Cardiac fibroblast (primary cell): ENCODE measurements at places on chromosomes 6 and 20.

GRCh38 chr6:26234421-26235301 lies 130.3 kb upstream of the BTN3A2 start:
- DNase-seq, result peak; percentile 91

DNA sequence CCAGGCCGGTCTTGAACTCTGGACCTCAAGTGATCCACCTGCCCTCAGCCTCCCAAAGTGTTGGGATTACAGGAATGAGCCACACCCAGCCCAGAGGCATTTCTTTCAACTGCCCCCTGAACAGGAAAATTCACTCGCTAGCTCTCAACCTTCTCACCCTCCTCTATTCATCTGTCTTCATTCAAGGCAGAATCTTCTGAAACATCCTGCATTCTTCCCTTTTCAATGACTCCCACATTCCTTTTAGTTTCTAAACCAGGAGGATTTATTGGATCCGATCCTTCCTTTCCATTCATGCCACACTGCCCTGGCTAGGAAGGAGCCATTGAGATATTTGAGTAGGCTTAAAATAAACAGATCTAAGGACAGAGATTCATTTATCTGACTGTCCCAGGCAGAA lies 52.9 kb downstream of the C6orf52 start:
- no peak for DNase-seq

DNA sequence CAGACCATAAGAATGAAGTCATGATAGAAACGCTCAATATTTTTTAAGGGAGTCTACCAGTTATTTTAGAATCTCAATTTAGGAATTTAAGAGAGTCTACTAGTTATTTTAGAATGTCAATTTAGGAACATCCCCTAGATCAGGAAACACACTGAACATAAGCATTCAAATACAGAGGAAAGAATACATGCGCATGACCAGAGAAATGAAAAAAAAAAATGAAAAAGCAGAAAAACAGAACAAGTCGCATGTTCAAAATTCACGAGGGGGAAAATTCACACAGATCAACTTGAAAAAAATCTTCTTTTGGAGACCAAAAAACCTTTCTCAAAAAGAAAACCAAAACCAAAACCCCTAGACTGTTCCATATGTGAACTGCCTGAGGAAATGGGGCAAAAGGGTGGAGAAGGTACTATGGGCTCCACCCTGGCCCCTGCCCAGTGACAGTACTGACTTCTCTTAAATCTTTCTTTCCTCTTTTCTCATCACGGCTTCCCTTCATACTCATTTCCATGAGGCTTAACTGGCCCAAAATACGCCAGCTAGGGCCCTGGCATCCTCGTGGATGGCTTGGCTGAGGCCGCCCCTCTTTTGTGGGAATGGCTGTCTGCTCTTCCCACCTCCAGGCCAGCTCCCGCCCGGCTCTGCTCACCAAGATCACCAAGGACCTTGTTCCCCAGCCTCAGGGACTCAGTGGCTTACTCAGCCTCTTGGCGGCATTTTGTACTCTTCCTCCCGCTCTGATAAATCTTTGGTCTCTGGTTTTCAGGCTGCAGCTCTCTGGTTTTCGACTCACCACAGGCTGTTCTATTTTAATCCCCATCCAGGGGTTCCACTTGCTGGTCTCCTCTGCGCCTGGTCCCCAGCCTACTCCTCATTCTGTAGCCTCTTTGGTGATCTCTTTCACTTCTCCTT lies 11.2 kb downstream of the ZBTB2 start:
- no peak for DNase-seq

GRCh38 chr20:49642816-49643215 lies 70.9 kb downstream of the B4GALT5 start:
- no peak for DNase-seq

GRCh38 chr6:117512056-117512828 lies 29.8 kb downstream of the DCBLD1 start:
- DNase-seq, result no peak

DNA sequence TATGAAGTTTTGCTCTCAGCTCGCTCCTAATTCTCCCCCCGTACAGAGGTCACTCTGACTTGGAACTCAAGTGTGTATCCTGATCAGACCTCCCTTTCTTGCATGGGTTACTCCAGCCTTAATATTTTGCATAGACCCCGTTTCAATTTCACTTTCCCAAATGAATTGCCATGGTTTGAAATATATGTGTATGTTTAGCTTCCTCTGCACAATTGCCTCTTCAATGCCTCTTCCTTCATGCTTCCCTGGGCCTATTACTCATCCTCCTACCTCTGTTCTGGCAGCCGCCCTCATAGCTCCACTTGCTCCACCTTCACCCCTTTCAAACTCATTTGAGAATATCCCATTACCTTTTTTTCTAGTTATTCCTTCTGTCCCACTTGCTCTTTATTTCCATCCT lies 90.0 kb upstream of the SAMD5 start:
- DNase-seq, result no peak

DNA sequence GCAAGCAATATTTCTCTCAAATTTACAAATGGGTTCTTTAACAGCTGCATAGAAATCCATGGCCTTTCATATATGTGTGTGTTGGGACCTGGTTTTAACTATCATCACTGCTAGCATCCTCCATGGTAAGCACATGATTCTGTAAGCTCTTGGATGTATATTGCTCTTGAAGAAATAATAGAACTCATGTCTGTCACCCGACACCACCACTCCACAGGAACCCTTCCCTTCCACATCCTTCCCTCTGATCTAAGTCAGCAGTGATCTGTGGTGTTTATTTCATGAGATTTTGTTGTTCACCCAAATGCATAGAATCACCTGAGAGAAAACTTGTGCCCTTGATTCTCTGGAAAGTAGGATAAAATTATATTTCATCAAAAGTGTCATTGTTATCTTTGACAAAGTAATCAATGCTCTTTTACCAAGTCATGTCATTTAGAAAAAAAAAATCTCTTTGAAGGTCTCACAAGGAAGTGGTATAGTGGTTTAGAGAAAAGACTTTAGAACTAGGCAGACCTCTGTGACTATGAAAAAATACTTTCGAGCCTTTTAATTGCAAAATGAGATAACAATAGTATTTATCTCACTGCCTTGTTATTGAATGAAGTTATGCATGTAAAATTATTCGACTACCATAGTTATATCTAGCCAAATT lies 649.8 kb upstream of the SLC35B3 start:
- DNase-seq, result no peak

DNA sequence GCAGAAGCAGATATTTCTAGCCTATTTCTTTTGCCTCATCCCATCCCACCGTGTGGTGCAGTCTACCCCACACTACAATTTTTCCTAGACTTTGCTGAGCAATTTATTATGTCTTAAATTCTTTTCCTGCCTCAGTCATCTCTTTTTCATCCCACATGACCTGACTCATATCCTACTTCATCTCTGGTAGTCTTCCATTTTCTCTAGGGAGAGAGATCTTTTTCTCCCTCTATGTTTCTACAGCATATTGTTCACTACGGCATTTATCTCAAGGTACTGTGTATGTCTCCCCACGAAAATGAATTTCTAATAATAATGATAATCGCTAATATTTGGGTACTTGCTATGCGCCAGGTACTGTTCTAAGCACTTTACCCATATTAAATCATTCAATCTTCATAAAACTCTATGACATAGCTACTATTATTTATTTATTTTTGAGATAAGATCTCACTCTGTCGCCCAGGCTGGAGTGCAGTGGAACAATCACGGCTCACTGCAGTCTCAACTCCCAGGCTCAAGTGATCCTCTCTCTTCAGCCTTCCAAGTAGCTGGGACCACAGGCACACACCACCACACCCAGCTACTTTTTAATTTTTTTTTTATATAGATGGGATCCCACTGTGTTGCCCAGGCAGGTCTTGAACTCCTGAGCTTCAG lies 15.6 kb downstream of the PDSS2 start:
- DNase-seq, result no peak

DNA sequence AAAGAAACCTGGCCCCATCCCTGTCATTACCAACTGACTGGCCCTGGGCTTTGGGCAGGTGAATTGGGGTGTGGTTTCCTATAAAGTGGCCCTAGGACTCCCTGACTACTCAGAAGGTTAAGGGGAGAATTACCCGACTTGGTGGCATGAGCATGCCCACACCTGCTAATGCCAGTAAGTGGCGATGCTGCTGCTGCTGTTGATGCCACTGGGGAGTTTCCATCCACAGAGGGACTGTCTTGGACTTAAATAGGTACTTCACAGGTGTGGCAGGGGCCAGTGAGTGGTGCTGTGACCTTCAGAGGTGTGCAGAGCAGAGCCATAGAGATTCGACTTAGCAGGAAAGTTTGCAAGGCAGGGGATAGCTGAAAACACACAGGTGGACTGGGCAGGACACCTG lies 32.6 kb upstream of the MDFI start:
- DNase-seq, result no peak

GRCh38 chr6:41502917-41503671 lies 43.1 kb upstream of the FOXP4 start:
- no peak for DNase-seq

- no peak for DNase-seq
Observed at GRCh38 chr6:134544737-134545136, 226.8 kb upstream of the SGK1 start.

DNA sequence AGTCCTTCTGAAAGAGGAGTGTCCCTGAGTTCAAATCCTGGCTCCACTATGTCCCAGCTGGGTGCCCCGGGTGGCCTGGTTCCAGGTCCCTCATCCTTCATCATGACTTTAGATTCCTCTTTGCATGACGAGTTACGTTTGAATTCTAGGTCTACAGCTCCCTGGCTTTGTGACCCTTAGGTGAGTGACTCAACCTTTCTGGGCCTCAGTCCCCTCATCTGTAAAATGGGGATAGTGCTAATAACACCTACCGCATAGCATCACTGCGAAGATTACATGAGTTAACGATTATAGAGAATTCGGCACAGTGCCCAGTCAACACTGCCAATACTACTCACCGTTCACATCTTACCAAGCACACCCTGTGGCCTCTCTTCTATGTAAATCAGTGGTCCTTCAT lies 39.4 kb downstream of the RSPO4 start:
- DNase-seq, result no peak

DNA sequence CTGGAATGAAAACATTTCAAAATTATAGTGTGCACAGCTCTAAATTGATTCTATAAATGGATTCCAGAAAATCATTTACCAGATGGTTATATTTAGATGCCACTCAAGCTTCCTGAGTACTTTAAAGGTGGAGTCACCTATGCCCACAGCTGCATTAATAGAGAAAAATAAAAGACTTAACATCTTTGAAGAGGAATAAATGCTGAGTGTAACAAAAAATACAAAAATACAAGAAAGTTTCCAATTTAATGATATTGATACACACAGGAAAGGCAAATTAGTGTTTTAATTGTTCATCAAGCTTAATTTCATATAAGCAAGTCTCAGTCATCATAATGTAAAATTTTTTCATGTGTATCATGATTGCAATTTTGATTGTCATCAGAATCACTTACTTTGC lies 89.5 kb upstream of the MANEA start:
- no peak for DNase-seq

- DNase-seq, result no peak
Observed at GRCh38 chr20:4645109-4645508, 76.6 kb upstream of the PRND start.

GRCh38 chr20:58228103-58228483 lies 360 bp downstream of the ANKRD60 start:
- peak; percentile 37 for DNase-seq

GRCh38 chr6:5302995-5303622 lies 41.8 kb downstream of the FARS2 start:
- peak; percentile 34 for DNase-seq

DNA sequence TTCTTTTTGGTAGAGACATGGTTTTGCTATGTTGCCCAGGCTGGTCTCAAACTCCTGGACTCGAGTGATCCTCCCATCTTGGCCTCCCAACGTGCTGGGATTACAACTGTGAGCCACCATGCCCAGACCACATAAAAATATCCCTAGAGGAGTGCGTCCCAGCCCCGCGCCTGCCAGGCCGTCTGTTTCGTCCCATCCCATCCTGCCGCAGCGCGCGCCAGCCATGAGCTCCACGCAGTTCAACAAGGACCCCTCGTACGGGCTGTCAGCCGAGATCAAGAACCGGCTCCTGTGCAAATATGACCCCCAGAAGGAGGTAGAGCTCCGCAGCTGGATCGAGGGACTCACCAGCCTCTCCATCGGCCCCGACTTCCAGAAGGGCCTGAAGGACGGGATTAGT lies 16.6 kb upstream of the AMD1 start:
- DNase-seq, result no peak

DNA sequence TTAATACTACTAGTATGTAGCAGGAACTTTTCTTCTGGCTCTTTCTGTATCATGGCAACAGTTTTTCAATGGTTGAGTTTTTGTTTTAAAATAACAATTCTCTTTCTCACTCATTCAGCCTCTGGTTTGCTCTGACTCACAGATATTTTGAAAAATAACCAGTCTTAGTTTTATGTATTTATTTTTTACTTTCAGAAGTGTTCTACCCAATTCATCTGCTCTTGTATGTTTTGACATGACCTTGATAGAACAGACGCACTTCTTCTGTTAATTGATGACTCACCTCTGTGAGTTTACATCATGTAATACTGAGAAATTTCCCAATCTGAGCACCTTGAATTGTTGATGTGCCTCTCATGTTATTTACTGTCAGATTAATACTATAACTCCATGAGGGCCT lies 178.9 kb downstream of the SASH1 start:
- peak; percentile 57 for DNase-seq

GRCh38 chr20:37192137-37192854 lies 12.9 kb upstream of the MROH8 start:
- peak; percentile 88 for DNase-seq

DNA sequence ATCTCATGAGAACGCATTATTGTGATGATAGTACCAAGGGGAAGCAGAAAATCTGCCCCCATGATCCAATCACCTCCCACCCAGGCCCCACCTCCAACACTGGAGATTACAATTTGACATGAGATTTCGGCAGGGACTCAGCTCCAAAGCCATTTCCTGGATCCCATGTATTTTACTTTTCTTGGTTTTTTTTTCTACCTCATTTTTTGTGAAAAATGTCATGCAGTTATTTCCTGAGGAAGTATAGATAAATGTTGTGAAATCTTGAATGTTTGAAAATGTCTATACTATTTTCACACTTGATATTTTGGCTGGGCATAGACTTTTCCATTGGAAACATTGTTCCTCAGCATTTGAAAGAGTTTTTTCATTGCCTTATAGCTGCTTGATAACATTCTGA lies 9.1 kb upstream of the BRPF3 start:
- DNase-seq, result peak; percentile 57

- DNase-seq, result peak; percentile 53
Observed at GRCh38 chr6:12761376-12762115, 45.0 kb downstream of the PHACTR1 start.

GRCh38 chr20:33837096-33837830 lies 26.1 kb downstream of the CHMP4B start:
- DNase-seq, result no peak

DNA sequence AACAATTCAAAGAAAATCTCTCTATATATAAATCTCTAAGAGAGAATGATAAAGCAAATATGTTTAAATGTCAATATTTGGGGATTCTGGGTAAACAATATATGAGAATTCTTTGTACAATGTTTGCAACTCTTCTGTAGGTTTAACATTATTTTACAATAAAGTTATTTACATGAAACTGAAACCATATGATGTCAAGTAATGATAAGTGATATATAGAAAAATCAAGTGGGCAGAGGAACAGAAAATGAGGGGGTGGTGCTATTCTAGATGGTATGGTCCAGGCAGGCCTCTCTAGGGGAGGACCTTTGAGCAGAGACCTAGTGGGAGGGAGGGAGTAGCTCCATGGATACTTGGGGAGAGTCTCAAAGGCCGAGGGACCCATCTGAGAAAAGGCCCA lies 16.4 kb upstream of the SCRT2 start:
- DNase-seq, result no peak
